ENCODE measurements at places on chromosomes 2 and 18.

DNA sequence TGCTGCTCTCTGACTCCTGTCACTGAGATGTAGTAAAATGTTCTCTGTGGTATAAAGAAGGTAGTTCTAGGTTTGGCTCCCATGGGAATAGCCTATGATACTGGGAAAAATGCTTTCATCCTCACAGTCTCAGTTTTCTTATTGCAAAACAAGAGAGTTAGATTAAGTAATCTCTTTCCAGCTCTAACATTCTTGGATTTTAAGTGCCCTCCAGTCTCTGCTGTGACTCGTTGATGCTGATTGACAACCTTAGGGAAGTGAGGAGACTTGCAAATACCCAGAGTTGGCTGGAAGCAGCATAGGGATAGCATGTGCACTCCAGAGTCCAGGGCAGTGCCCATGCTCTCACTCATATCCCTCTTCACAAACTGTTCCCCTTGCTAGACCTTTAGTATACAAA, 534.9 kb downstream of the SLC4A3 start:
- DNase-seq: no peak

GRCh38 chr2:5798084-5798483, 105.9 kb downstream of the SOX11 start:
- no peak for DNase-seq

- DNase-seq: peak; percentile 18
These were observed 86.6 kb downstream of the ITGB1BP1 start for GRCh38 chr2:9336576-9337314.

DNA sequence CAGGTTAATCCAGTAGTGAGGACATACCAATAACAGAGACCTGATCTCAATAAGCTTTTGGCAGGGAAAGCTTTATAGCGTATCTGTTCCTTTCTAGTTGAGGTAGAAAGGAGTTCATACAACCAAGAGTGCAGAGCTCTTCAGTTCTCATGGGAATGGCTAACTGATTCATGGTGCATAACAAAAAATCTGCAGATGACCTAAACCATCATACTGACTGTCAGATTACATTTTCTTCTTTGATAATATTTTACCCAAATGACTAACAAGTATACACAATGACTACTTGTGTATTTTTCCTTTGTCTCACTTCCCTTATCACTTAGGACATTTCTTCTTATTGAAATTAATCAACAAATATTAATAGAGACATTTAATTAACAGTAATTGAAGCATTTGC, 140.0 kb upstream of the SERTAD2 start:
- no peak for DNase-seq

DNA sequence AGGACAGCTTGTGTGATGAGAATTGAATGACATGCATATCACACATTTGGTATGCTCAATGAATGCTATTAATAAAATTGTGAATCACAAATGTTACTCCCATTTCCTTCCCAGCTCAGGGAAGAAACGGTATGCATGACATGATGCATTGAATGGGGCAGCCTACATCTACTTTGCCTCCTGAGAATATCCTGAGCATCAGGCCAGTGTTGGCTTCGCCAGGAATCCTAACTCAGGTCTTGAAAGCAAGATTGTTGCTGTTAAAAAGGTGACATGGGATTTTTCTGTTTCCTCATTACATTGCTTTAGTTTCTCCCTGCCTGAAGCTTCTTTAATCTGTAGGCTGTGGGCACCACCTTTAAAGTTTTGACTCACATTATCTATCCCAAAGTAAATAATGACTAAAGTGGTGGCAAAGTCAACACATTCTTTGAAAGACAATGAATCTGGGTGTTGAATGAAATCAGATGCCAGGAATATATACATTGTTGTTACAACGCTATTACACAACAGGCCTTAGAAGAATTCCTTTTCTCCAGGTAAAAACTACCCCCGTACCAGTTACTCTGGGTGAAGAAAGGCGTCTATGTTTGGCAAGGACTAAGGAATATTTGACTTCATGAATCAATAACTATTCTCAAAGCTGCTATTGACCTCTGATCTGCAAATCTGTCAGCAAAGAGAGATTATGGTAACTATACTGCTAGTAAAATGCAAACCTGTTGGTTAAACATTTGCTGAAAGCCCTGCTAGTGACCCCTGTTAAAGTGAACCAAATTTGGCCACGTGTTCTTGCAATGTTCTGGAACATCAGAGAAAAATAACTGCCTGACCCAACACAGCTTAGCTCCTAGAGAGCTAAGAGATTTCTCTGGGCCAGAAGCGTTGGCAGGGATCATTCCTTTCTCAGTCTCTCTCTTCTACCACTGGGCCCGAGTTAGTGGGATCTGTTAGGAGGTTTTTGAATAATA, 30.5 kb upstream of the NEDD4L start:
- DNase-seq: no peak

DNA sequence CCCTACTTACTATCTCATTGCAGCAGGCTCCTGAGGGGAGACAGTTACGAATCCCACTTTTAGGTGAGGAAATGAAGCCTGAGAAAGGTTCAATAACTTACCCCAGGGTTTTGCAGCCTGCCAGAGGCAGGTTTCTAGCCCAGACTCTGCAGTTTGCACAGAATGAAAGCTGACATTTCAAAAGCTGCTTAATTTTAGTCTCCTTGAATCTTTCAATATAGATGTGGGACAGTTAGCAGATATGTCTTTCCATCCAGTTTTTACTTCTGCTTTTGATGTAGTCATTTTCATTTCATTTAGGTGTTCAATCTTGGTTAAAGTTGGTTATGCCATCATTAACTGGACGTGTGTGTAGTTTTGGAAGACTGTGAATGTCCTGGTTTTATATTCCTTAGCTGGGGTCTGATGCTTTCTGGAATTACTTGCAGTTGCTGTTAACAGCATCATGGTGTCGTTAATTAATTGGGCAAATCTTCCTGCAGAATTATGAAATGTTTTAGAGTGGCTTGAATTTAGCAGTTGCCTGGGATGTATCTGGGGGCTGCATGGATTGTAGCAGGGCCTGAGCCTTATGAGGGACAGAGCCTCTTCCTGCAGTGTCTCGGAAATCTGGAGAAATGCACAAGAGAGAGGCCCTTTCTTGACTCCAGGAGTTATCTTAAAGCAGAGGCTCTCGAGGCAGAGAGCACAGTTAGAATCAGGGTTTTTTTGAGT, 100.8 kb downstream of the ZNF532 start:
- DNase-seq: no peak

DNA sequence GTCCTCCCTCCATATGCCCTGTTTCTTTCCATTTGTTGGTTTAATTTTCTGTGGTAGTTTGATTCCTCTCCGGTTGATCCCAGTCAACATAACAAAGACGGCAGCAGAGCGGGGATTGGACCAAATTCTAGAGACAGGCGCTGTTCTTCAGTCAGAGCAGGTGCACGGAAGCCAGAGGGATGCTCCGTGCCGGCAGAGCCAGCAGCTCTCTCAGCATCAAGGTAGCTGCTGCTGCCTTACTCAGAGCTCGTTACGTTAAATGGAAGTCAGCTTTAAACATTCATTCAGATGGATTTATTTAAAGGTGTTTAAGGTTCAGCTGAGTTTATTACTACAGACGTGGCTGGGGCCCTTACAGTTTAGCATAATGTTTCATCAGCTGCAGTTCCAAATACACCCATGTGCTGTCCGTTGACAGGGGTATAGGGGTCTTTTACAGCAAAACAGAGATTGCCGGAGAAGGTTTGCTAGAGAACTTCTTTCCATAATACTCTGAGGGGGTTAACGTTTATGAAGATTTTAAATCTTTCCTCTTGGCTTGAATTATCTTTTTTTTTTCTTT, 497.2 kb upstream of the PIK3C3 start:
- no peak for DNase-seq

DNA sequence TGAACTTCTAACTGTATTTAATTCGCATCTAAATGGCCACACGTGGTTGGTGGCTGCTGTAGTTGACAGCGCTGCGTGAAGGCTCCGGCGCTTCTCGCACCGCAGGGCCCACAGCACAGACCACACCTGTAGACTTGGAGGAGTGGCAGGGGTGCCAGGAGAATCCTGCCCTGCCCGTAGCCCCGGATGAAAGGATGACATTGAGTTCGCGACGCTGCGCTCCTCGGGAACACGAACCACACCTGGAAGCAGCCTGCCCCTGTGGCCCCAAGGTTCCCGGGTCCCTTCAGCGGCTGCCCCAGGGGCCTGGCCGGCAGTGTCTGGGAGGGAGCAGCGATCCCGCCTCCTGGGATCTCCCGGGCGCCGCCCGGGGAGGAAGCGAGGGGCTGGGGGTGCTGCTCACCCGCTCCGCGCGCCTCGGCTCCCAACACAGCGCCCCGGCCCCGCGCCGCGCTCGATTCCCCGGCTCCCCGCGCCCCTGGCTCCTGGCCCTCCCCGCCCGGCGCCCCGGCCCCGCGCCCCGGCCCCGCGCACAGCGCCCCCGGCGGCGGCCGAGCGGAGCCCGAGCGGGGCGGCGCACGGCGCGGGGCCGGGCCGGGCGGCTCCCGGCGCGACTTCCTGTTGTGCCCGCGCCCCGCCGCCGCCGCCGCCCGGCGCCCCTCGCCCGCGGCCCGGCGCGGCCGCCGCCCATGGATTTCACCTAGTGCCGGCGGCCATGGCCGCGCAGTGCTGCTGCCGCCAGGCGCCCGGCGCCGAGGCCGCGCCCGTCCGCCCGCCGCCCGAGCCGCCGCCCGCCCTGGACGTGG, at the start of gene RNPEPL1:
RNPEPL1 (plus strand) TSS at position 613 of the 806 bp plus-strand sequence; CDS start at position 716, 103 bp downstream.
- peak; percentile 53 for DNase-seq

GRCh38 chr2:15563227-15564100, 2.3 kb upstream of the NBAS start:
- DNase-seq: no peak

Data from activated CD4-positive, alpha-beta T cell treated with anti-CD3 and anti-CD28 coated beads for 48 hours (primary cell).